Gastrocnemius medialis (tissue), 4 donors: ENCODE measurements at places on chromosomes 2 and 18. TPM values are rescaled to one million over a fixed set of nuclear protein-coding genes. Genes with fewer than 3 reads are reported as not detected.

DNA sequence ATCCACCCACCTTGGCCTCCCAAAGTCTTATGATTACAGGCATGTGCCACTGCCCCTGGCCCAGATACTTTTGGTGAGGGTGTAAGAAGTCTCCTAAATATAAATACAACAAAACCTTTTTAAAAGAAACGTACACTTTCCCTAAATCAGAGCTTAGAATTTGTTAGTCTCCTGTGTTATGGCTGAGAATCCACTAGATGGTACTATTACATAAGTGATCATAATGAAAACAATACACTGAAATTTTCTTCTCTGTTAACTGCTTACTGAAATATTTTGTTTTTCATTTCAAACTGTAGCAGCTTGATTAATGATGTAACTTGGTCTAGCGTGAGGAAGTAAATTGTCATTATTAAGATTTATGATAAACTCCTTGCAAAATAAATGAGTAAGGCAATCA, 74.8 kb upstream of the FAM98A start:
- no peak for DNase-seq

Gene SERPINB4
- total RNA-seq, result not detected

GRCh38 chr18:24677011-24677410, 216.6 kb downstream of the HRH4 start:
- DNase-seq, result no peak

Gene ASPRV1
- total RNA-seq, result 3.1 TPM

DNA sequence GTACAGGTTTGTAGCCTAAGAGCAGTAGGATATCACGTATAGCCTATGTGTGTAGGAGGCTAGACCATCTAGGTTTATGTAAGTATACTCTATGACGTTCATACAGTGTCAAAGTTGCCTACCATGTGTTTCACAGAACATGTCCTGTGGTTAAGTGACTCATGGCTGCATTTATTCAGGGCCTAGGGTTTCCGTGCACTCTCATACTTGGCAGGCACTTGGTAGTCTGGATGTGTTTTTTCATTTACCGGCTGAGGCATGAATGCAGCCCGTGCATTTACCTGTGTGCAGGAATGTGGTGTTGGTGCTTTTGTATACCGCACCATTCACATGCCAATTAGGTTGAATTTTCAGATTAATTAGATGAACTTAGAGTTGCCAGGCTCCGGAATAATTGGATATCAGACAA, 43.4 kb downstream of the MYL12B start:
- DNase-seq, result no peak

DNA sequence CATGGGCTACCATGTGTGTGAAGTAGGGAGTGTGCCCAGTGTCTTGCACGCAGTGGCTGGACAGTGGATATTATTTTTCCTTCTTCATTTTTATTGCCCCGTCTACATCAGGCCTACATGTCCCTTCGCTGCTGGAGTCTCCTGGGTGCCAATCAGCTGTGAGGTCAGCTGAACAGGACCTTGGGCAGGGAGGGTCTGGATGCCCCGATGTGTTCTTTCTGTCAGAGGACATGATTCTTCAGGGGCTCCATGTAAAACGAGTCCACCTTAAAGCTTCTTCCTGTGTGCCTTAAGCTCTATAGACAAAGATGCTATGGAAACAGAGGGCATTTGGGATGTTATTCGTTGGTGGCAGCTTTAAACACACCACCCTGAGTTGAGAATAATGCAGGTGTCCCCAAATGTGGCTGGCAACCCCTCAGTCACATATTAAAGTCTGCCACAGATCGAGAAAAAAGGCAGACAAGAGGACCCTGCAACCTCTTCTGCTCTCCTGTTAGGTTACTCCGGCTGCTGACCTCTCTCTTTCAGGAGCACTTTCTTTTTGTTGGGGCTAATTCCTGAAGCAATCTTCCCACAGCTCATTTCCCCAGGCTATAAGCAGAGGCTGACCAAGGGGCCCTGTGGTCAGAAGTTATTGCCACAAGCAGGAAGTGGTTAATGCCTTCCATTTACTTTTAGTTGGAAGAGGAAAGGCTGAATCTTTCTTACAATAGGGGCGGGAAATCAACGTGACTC, 20.0 kb downstream of the GREB1 start:
- DNase-seq, result no peak

Gene FN1
- 24.8 TPM for total RNA-seq

GRCh38 chr2:70936165-70936978, 672 bp downstream of the ATP6V1B1 start:
- no peak for DNase-seq

- DNase-seq, result no peak
These were observed 12.9 kb upstream of the SNORC start for GRCh38 chr2:232857158-232857563.

DNA sequence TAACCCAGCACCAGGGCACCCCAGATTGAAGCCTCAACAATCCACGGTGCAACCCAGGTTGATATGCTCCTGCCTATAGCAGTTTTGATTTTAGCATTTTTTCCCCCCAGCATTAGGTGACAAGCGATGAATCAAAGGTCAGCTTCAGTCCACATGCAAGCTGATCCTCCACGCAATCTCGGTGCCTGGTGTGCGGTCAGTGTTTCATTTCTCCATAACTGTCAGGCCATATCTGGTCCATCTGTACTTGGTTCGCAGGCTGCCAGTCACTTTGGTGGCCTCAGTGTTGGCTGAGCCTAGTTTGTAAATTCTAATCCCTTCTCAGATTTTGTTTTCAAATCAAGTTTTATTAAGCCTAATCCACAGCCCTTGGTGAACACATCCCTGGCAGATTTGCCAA, 30.2 kb downstream of the KCNG3 start:
- no peak for DNase-seq

DNA sequence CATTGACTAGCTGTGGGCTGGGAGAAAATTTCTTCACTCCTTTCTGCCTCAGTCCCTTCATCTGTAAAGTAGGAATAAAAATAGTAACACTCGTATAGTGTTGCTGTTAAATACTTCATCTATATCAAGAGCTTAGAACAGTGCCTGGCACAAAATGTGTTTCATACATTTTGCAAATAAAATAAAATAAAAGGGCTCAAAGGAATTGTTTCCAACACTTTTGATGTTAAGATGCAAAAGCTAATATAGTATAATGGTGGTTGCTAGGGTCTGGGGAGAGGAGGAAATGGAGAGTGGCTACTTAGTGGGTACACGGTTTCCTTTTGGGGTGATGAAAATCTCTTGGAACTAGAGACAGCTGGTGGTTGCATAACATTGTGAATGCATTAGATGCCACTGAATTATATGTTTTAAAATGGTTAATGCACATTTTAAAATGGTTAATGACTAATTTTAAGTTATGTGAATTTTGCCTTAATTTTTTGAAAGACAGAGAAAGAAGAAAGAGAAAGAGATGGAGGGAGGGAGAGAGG, 542.1 kb upstream of the ID2 start:
- no peak for DNase-seq

GRCh38 chr18:49162226-49162864, 211.6 kb upstream of the SMAD7 start:
- DNase-seq, result no peak
